Mesenteric fat pad (tissue), 1 donor: ENCODE measurements at places on chromosomes 7 and 10.

DNA sequence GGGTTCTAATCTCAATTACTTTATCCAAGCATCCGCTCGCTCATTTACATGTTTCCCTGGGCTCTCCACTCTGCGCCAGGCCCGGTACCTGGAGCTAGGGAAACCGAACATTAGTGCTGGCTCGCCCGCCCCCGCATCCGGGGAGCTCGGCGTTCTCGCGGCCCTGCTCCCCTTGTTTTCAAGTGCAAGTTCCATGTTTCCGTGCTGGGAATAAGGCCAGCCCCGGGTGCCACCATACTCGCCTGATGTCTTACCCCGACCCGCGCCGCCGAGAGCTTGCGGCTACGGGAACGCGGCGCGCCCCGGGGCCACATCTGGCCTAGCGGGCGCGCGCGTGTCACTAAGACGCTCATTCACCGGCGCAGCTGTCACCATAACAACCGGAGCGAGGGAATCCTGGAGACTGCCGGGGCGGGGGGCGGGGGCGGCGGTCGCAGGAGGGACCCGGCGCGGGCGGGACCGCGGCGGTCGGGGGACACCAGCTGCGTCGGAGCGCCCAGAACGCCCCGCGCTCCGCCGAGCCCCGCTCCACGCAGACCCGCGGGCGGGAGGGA, at the start of gene NEURL1:
NEURL1 (plus strand) TSS at position 344 of the 554 bp plus-strand sequence. CDS start 683 bp downstream, outside the sequence.
- DNase-seq, result no peak

DNA sequence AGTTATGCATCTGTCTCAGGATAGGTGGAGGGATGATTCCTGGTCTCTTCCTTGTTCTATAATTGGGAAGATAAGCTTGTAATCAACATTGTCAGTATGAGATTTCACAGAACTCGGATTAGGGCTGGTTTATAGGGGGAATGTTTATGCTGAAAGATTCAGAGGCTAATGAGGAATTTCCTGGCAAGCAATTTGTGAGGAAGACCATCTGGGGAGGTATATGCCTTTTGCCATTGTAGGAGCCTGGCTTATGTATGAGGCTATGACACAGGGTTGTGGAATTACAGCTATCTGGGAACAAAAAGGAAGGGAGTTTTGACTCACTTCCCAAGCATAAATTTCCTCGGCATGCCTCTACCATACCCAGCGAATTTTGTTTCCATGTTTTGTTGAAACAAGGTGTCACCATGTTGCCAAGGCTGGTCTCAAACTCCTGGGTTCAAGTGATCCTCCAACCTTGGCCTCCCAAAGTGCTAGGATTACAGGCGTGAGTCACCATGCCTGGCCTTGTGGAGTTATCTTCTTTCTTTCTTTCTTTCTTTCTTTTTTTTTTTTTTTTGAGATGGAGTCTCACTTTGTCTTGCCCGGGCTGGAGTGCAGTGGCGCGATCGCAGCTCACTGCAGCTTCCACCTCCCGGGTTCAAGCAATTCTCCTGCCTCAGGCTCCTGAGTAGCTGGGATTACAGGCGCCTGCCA, 1.6 kb upstream of the COPS6 start:
- no peak for DNase-seq

- DNase-seq, result no peak
Measured at GRCh38 chr7:23967949-23968599, 258.1 kb downstream of the STK31 start.

DNA sequence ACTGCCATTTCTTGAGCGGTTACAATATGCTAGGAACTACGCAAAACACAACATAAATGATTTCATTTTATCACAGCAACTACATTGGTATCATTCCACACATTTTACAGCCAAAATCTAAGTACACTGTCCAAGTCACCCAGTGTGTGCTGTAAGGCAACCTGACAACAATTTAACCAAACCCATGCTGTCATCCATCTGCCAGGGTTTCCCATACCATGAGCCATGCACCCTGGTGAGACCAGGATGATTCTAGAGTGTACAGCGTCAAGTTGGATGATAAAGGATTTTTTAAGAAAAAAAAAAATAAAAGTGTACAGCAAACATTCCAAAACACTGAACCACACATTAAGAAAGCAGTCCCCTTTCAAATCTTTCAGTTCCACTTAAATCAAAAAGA, 52.9 kb downstream of the PIK3AP1 start:
- no peak for DNase-seq

- no peak for DNase-seq
Measured at GRCh38 chr7:97499204-97499603, 232.7 kb upstream of the TAC1 start.

DNA sequence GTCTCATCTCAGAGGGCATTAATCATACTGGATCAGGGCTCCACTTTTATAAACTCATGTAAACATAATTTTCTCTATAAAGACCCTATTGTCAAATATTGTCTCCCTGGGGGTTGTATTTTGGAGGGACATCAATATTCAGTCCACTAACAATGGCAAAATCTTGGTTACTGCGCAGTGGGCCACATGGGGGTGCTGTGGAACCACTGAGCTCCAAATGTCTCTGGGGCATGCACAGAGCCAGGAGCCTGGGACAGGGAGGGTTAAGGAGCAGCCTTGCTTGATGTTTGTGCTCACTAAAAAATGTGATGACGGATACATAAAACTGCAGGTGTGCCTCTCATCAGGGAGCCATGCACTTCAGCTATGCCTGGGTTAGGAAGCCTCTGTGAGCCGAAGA, 62.1 kb upstream of the PRSS58 start:
- DNase-seq, result no peak

GRCh38 chr10:125637496-125637895, 45.5 kb downstream of the TEX36 start:
- no peak for DNase-seq

DNA sequence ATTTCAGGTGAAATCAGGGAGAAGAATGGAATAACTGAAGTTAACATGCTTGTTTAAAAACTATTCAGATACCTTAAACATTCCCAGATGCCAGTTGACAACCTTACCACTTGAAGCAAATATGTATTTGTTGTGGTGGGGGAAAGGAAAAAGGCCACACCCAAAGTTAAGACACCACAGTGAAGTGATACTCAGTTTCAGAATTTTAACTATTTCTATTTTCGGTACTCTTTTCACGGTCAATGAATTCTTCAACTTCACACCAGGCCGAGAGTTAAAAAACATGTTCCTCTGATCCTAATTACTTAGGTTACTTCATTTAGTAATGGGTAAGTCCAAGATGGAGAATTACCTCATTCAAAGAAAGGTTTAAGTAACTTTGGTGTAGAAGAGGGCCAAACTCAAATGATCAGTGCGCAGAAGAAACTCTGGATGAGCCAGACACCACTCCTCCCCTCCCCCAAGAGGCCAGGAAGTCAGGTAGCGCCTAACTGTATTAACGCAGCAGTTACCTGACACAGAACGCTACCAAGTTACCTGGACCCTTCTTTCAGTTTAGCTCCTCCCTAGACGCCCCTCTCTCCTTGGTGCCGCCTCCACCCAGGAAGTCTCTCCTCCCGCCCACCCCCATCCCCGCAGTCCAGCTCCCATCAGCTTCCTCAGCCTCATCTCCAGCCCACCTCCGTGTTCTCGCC, 700 bp downstream of the MTPN start:
- DNase-seq, result no peak

DNA sequence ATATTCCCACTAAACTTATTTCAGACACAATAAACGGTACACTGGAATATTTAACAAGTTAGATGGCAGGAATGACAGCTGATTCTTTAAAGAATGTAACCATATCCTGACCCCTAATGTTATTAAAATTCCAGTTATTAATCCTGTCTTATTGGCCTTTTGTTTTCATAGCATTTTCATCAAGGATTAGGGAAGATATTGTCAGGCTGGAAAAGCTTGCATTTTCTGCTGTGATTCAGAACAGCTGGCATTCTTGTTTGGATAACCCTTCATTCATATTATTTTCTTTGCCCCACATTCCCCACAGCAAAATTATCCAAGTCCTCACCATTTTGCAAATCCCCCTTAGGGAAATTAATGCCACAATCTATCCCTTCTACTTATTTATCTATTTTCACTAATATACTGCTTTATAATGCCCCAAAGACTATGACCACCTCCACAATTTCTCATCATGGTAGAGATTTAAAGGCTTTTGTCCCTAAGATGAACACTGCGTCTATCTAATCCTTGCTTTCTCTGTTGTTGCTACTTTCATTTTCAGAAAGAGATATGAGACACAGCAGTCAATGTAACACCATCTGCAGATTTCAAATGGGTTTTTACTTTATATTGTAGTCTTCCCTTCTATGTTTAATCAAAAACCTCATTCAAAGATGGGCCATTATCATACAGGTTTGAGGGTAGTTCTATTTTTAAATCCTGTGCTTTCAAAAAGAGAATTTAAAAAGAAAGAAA, 475.1 kb downstream of the PARD3 start:
- DNase-seq, result no peak

GRCh38 chr7:140525743-140526142, 46.4 kb upstream of the MKRN1 start:
- no peak for DNase-seq

DNA sequence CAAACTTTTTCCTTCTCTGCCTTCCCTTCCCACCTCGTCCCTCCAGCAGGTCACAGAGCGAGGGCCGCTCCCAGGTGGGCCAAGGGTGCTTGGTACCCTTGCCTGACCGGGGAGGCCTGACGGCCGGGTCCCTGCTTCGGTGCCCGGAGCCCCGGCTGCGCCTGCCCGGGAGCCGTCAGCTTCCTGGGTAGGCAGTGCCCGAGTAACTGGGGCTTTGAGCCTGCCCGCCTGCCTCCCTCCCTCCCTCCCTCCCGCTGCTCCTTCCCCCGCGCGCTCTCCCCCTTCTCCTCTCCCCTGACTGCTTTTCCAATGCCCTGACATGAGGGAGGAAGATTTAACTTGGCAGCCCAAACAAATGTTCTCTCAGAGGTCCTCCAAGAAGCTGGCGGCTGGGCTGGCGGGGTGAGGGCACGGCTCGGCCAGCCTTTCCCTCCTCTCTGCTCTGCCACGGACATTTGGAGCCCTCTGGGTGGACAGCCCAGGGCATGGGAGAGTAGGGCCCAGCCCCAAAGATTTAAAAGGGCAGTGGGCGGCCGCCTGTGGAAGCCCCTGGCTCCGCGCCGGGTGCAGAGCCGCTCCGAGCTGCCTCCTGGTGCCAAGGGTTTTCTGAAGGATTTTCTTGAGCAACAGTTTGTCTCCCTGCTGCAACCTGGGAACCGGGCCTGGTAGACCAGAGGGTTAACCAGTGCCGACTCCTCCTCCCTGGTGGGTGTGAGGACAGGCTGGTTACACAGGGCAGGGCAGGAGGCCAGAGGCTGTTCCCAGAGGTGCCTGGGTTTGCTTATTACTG, 2.0 kb downstream of the ZMIZ1 start:
- DNase-seq, result peak; percentile 95

GRCh38 chr7:105690325-105690945, 109.1 kb upstream of the EFCAB10 start:
- no peak for DNase-seq

GRCh38 chr10:82982110-82982608, 1107.2 kb downstream of the NRG3 start:
- no peak for DNase-seq

- DNase-seq, result peak; percentile 81
Measured at GRCh38 chr10:58512491-58513187, at the start of gene BICC1. Gene BICC1 (plus strand): TSS chr10:58512872. CDS start chr10:58513144, 272 bp downstream.

- no peak for DNase-seq
Measured at GRCh38 chr10:61904733-61905725, 3.5 kb downstream of the ARID5B start.

- DNase-seq, result no peak
Measured at GRCh38 chr7:142025896-142026295, 30.2 kb downstream of the MGAM start.

DNA sequence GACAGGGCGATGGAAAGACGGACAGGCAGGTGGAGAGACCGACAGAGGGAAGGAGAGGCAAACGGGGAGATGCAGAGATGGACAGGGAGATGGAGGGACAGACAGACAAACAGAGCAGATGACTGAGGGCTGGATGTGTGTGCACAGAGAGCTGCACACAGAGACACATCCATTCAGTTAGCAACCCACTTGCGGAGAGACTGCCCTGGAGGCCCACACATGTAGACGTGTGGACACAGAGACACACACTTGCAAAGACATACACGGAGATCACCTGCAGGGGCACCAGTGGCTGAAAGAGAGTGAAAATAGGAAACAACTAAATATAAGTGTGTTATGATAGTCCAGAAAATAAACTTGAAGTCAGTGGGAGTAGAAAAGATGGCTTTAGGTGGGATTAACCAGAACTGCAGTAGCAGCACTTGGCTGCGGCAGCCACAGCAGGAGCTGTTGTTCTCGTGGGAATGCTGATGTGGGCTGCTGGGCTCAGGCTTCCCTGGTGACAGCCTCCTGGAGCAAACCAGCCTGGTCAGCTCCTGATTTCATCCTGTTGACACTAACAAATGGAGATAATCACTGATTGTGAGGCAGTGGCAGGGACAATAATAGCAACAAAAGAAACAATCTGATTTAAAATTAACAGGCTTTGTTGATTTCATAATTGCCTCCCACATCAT, 134.1 kb downstream of the CCNY start:
- no peak for DNase-seq

DNA sequence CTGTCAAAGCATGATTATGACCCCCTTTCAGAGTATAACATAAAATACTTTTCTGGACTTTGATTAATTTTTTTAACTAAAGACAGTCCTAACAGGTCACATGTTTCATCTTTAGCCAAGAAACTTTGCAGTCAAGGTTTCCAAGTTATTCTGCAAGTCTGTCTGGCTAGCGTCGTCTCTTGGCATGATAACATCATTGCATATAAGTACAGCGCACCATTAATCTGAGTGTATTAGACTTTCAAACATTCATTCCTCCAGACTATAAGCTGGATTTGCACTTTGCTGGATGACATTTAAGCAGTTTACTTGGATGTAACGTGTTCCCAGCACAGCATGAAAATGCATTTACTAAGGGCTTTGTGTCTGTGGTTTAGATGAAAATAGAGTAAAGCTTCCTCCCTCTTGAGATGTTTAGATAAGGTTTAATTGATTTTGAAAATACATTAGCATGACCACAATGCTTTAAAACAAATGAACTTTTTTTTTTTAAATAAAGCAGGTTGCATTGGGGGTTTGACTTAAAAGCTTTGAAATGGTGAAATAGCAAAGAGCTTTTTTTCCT, 349.0 kb upstream of the MTPN start:
- no peak for DNase-seq

GRCh38 chr10:32413513-32413912, 32.4 kb upstream of the CCDC7 start:
- no peak for DNase-seq

GRCh38 chr10:122678266-122678665, 21.4 kb downstream of the C10orf120 start:
- DNase-seq, result no peak
